NCI-H1694 treated with DMSO at 0.1 percent for 48 hours (cell line): ENCODE measurements at places on chromosomes 11 and 22.
A peak's percentile ranks its signal among the peaks of the same experiment; 100 is the strongest.

GRCh38 chr22:32103658-32104315, 55.3 kb downstream of the C22orf42 start:
- DNase-seq: peak; percentile 38

DNA sequence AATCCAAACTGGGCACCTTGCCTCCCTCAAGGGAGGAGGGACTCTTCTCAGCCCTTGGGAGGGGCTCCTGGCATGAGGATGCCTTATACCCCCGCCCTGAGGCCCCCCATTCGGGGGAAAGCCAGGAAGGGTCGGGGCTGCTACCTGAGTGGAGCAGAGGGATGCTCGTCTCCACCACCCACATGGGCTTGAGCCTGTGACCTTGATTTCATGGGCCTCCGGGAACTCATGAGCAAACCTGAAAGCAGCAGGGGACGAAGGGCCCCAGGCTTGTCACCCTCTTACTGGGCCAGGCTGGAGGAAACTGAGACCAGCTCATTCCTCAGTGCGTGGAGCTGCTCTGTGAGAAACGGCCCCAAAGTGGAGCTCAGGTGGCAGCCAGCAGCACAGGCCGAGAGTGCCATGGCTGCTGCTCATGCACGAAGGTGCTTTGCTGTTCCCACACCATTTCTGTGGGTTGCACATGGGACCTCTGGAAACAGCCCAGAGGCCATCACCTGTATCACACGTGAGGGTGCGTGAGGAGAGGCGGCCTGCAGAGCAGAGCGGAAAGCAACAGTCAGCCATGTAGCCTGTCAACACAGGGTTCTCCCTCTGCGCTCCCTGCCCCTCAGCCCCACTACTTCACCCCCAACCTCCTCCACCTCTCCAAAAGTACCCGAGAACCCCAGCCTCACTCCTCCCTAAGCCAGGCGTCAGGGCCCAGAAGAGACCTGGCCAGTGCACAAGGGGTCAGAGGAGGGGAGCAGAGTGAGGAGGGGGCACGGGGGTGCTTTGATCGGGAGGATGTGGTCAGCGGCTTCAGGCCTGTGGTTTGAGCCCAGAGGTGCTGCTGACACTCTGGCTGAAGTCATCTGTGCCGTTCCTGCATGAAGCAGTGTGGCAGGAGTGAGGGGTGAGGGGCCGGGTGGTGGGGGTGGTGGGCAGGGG, 14.1 kb upstream of the IL2RB start:
- no peak for DNase-seq

- DNase-seq: peak; percentile 56
These were observed 1.5 kb upstream of the WNT11 start for GRCh38 chr11:76207642-76208401.

- no peak for DNase-seq
These were observed 25.5 kb downstream of the TMEM123 start for GRCh38 chr11:102427068-102427467.

- no peak for DNase-seq
These were observed 61.5 kb downstream of the RPUSD4 start for GRCh38 chr11:126149759-126150625.

DNA sequence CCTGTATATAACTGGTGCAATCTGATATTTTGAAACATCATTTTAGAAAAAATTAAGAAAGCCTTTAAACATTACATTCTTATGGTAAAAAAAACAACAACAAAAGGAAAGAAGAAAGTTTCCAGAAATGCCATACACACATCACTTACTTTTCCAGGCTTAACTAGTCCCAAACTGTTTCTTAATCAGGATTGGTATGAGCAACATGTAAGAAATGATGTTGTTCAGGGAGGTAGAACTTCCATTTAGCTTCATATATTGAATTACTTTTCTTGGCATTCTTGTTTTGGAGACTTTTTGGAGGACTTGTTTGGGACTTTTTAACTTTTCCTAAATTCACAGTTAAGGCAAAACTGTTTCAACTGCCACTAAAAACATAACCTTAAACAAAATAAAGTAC, 791.5 kb downstream of the METTL15 start:
- no peak for DNase-seq

DNA sequence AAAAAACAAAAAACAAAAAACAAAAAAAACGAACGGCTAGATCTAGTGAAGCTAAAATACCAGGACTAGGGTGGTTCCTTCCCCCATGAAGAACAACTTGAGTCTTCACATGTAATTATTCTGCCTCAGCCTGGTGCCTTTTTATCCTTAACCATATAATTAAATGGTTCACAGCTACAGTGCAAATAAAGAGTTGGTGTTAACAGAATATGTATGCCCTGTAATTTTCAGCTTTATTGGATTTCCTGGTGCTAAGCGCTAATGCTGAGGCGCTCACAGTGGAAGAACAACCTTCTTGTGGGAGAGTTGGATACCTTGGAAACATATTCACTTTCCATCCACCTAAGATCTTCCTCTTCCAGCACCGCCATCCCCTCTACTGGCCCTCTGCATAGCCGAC, 158.5 kb upstream of the SORL1-AS1 start:
- no peak for DNase-seq

DNA sequence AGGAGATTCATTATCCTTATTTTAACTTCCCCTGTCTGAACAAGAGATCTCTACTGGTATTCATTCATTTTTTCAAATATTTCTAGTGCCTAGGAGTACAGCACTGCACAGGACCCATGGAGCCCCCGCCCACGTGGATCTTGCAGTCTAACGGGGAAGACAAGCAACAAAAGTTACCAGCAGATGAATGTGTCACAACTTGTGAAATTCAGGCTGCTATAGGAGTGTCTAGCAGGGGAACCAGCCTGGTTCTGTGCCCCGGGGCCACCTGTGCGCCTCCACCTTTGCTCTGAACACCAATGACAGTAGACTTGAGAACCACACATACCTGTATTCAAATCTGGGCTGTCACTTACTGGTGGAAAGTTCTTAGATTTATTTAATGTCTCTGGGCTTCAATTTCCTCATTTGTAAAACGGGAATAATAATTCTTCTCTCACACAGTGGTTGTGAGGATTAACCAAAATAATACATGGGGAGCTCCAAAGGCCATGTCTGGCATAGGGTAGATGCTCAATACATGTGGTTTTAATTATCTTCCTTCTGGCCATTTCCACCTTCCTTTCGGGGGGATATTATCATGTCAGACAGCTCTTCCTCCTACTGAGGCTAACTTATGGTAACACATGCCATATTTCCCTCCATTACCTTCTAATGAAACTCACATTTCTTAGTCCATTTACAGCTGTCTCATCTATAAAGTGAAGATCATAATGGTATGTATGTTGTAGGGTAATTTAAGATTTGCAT, 17.8 kb downstream of the POU2AF1 start:
- DNase-seq: no peak

DNA sequence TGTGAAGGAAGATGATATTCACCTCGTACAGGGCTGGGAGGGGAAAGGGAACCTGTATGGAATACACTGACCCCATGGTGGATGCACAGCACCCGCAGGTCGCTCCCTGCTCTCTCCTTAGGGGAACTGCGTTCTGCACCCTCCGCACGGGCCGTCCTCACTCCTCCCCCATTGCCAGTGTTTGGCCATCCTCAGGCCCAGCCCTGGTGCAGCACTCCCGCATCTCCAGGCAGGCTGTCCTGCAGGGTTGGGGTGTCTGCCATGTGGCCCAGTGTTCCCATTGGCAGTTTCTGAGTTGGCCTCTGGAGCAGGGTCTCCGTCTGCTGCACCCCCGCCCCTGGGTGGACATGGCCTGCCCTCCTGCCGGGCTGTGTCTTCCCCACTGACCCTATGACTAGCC, 19.1 kb upstream of the PARVG start:
- DNase-seq: no peak

DNA sequence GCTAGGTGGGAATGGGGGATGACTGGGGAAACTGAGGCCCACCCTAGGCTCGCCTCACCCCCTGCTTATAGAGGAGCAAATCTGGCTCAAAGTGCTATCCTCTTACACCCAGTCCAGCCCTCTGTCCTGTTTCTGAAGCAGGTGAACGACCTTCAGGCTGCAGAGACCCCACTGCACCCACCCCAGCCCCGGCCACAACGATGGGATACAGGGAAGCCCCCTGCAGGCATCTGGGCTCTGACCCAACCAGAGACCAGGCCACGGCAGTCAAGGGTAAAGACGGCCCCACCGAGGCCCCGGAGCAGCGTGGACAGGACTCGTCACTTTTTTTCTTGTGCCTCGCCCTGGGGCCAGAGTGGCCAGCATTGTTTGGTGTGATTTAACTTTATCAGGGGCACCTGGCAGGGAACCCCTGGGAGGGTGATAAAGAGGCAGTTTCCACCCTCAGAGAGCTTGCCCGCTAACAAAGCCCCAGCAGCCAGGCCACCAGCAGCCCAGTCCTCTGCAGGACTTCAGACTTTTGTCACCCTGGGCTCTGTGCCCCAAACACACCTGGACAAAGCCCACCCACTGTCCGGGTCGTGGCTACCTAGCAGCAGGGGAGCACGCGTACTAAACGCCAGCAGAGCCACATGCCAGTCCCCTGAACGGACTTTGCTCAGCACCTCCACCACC, 612.6 kb downstream of the TBC1D22A start:
- DNase-seq: no peak

DNA sequence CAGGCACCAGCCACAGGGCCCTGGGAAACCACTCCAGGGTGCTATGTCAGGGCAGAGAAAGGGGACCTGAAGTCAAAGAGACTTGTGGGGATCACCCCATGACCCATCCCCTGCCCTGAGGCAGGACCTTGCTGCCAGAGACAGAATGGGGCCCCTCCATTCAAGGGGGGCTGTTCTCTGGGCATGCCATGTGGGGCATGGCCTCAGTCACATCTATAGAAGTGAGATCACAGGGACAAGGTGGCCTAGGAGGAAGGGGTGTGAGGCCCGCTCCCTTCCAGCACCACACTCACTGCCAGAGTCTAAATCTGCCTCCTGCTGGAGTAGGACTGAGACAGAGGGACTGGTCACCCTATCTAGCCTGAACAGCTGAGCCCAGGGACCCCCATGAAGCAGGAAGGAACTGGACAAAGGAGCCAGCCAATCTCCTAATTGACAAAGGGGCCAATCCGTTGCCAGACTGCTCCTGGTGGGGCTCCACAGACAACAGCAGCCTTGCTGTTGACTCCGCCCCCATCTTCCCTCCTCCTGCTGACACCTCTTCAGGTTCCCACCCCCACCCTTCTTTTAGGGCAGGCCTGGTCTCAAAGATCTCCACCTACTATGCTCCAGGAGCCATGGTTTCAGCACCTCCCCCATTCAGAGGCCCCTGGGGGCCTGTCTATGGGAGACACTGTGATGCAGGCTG, 26.0 kb downstream of the NEAT1 start:
- no peak for DNase-seq

DNA sequence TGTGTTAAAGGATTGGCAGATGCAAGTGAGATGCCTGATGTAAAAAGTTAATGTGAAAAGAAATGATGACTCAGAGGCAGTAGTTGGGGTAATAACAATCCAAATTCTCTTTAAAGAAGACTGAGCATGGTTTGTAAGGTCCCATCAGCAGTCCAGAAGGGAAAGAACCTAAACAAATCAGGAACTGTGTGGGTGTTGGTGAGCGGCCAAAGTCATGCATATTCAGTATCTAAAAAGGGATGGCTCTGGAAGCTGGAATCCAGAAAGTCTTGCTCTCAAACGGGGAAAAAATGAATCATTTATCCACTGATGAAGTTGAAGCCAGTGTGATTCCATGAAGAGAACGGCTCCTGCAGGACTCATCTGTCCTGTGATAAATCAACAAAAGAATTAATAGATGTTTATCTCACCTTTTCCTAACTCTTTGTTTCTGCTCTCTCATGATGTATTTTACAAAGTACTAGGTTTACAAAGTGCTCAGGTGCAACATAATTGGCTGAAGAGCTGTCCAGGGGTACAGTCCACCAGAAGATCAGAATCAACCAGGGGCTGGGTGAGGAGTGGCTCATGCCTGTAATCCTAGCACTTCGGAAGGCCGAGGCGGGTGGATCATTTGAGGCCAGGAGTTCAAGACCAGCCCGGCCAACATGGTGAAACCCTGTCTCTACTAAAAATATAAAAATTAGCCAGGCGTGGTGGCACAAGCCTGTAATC, 20.5 kb upstream of the SORL1-AS1 start:
- no peak for DNase-seq

- DNase-seq: no peak
These were observed 174.3 kb upstream of the FAT3 start for GRCh38 chr11:92050305-92050704.

- DNase-seq: no peak
These were observed 22.8 kb upstream of the UVRAG start for GRCh38 chr11:75792127-75792731.

GRCh38 chr11:119378851-119379465, 2.5 kb downstream of the USP2 start:
- no peak for DNase-seq

- no peak for DNase-seq
These were observed 626 bp upstream of the F2 start for GRCh38 chr11:46718155-46719019.

GRCh38 chr11:114200351-114201133, 95.7 kb upstream of the NNMT start:
- DNase-seq: no peak

DNA sequence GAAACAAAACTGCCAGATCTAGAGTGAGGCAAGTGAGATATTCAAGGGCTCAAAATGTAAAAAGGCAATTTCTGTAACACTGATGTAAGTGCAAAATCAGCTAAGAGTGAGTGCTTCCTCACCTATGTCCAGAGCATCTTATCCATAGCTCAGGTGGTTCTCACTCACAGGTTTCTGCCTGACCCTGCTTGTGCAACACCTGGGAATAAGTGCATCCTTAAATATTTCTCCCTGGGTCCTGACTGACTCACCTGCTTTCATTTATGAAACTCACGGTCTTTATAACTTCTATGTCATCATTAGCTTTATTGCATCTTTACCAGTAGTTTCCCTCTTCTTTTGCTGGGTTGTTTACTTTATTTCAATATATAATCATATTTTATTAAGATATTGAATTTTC, 260.6 kb downstream of the CNTN5 start:
- DNase-seq: no peak

DNA sequence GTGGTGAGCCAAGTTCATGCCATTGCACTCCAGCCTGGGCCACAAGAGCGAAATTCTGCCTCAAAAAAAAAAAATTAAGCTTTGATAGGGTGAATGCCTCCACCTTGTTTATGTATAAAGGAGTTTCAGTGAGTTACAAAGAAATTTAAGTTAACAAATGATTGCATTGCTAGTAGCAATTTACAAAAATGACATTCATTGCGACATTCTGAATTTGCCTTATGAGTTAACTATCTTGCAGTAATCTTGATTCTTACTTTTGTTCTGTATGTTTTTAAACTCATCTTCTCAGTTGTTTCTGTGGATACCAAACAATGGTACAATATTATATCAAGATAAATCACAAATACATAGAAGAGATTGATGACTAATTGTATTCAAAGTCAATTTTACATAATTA, 207.0 kb downstream of the DDX10 start:
- no peak for DNase-seq

- no peak for DNase-seq
These were observed 426.4 kb downstream of the AASDHPPT start for GRCh38 chr11:106503901-106504300.
